Memory B cell (primary cell): ENCODE measurements at places on chromosomes 2 and 18.

DNA sequence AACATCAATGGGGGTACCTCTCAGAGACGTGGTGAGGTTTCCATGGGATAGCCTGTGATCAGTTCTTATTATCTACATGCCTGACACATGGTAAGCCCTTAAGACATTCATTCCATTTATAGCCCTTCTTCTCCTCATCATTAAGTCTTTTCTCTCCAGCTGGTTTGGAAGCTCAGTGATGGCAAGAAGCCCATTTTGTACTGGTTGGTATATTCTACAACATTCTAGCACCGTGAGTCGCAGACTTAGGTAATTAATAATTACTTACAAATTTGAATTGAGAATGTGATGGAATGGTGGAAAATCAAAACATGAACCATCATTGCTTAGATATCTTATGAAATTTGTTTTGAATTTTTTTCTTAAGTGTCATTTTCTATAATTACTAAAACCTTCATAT lies 472.6 kb downstream of the DLGAP1 start:
- DNase-seq: no peak

- no peak for DNase-seq
These were observed 163.1 kb downstream of the TMEM18 start for GRCh38 chr2:513981-514706.

DNA sequence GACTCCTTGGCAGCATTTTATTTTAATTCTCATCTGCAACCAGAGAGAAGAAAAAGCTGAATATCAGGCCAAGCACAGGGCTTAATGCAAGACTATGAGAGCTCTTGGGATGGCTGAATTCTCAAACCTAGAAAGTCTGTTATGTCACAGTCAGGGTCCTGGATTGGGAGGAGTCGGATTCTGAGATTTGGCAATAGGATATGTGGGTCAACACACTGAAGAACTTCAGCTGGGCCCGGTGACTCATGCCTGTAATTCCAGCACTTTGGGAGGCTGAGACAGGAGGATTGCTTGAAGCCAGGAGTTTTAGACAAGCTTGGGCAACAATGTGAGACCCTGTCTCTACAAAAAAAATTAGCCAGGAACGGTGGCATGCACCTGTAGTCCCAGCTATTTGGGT lies 102.4 kb downstream of the COL3A1 start:
- DNase-seq: no peak

GRCh38 chr2:47401789-47402554 lies 984 bp upstream of the MSH2 start:
- no peak for DNase-seq

GRCh38 chr2:176103194-176103593 lies 3.6 kb downstream of the HOXD12 start:
- no peak for DNase-seq

DNA sequence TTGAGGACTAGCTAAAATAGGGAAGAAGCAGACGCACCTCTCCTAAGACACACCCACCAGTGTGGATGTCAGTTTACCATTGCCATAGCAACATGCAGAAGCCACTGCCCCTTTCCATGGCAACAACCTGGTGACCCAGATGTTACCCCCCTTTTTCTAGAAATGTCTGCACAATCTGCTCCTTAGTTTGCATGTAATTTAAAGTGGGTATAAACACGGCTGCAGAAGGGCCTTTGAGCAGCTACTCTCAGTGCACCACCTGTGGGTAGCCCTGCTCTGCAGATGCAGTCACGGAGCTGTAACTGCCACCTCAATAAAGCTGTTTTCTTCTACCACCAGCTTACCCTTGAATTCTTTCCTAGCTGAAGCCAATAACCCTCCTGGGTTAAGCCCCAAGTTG lies 87.1 kb downstream of the FBXO15 start:
- no peak for DNase-seq

DNA sequence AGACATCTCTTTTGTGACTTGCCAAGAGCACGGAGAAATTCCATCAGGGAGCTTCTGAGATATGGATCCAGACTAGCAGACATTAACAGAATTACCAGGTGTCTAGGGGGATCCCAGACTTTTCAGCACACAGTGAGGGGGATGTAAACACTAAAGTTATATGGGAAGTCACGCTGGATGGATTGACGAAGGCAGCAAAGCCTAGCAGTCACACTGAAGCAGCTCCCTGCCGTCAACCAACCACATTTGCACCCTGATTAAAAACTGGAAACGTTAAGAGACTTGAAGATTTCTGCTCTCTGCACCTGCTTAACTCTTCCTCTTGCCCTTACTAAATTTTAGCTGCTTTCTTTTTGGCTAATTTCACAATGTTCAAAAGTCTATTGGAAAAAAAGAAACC lies 62.5 kb upstream of the BCL2L11 start:
- no peak for DNase-seq

DNA sequence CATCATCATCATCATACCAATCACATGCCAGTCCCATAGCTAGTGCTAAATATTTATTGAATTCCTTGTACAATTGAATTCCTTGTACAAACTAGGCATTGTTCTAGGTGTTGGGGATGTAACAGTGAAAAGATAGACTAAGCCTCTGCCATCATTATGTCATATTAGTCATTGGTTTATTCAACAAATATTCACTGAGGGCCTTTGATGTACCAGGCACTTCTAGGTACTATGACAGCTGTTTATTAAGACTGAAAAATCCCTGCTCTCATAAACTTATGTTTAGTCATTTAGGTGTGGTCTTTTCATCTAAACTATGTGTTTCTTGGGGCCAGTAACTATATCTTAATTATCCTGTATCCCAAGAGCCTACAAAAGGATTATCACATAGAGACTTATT lies 412.3 kb upstream of the ETAA1 start:
- no peak for DNase-seq

GRCh38 chr18:75211002-75211621 lies 515 bp downstream of the TSHZ1 start:
- no peak for DNase-seq

DNA sequence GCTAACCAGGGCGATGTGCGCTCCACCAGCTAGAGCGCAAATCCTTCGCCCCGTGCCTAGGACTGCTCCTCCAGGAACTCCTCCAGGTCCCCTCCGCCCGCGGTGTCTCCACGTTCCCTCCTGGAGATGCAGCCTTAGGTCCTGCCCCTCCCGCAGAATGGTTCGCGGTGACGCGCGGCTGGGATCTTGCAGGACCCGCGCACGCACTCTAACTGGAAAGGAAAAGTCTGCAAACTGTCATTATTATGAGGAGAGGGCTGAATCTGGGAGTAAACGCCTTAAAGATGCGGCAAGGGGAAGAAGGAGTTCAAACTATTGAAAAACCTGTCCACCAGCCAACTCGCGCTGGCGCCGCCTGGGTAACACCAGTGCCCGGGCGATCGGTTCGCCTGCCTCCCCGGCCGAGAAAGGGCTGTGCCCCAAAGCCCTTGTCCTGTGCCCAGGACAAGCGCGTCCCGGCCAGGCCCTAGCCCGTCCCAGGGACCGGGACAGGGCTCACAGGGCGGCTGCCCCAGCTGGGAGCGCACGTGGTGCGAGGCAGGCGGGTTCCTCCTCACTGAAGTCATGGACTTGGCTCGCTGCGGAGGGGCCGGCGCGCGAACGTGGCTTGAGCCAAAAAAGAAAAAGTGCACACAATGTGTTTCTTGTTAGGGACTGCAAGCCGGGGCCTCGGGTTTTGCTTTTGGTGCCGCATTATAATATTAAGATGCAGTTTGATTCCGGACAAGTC lies 5.5 kb upstream of the ID2 start:
- DNase-seq: no peak

GRCh38 chr2:207428573-207428972 lies 101.2 kb upstream of the CREB1 start:
- DNase-seq: no peak

- no peak for DNase-seq
These were observed 38.6 kb downstream of the SNORC start for GRCh38 chr2:232908695-232909094.

DNA sequence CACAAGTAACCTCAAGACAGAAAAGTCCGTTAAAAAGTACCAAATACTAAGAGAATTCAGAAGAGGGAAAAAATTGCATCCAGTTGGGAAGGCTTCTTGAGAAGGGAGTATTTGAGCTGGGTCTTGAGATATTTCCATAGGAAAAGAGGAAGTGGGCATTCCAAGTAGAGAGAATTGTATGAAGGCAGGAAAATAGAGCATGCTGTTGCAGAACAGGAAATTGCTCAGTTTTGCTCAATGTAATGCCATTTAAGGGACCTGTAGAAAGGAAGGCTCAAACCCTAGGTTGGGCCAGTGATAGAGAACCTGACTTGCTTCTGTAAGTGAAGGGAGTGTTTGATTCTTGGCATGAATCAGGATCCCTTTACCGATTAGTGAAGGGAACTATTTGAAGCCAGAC lies 1.0 kb upstream of the ZC3H8 start:
- no peak for DNase-seq

DNA sequence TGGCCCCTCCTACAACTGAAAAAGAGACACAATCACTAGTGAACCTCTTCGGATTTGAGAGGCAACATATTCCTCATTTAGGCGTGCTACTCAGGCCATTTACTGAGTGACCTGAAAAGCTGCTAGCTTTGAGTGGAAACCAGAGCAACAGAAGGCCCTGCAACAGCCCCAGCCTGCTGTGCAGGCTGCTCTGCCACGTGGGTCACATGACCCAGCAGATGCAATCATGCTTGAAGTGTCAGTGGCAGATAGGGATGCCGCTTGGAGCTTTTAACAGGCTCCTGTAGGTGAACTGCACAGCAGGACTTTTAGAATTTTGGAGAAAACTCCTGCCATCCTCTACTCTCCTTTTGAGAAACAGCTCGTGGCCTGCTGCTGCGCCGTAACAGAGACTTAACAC lies 578.6 kb upstream of the RAB6C start:
- DNase-seq: no peak

DNA sequence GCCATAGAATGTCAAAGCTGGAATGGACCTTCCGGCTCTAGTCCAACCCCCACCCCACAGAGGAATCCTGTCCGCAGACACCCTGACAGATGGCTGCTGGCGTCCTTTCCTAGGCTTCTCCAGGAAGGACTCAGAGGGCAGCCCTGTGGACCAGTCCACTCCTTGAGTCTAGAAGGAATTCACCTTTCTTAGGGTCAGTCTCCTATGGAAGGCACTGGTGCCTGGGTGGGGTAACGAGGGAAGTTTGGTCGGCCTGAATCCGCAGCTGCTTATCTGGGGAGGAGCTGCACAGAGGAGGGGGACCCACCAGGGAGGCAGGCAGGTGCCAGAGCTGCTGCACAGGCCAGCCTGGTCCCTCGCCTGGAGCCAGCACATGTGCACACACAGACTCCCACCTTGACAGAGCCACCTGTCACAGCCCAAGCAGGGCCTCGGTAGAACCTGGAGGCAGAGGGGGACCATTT lies 2.5 kb downstream of the DNMT3A start:
- DNase-seq: no peak

DNA sequence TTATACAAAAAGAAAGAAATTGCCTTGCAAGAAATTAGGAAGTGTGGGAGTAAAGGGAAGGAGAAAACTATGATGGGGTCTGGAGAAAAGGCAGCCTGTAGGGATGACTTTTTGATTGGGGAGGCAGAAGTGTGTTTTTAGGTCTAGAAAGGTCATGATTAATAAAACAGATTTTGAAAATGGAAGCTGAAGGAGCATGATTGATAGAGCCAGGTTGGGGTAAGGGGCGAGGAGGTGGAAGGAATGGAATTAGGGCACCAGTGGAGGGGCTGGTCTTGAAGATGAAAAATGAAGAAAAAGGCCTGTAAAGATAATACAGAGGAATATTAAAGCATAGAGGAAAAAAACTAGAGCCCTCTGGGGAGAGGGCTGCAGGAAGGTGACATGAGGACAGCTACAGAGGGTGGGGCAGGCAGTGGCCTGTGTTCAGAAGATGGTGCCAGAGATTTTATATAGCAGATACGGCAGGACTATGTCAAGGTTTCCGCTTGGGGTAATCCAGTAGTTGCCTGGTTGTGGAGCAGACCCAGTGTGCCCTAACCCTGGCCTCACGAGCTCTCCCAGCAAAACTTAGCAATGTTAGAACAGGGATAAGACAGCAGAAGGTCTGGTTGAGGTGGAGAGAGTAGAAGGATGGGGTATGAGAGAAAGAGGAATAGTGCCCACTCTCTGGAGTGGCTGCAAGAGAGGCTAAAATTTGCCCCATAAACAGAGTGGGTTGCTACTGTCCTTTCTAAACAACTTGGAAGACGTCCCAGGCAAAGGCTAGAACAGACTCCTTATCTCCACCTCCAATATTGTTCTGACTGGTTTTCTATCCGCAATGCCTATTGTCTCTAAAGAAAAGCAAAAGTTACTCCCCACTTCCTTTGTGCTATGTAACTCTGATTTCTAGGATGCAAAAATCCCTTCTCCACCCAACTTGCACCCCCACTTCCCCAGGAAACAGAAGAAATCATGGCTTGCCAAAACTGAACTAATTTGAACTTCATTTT lies 287.3 kb downstream of the AGPS start:
- no peak for DNase-seq

GRCh38 chr18:50074404-50074803 lies 120.5 kb downstream of the MYO5B start:
- no peak for DNase-seq

GRCh38 chr2:151261977-151262291 lies 271 bp upstream of the RBM43 start:
- DNase-seq: no peak

DNA sequence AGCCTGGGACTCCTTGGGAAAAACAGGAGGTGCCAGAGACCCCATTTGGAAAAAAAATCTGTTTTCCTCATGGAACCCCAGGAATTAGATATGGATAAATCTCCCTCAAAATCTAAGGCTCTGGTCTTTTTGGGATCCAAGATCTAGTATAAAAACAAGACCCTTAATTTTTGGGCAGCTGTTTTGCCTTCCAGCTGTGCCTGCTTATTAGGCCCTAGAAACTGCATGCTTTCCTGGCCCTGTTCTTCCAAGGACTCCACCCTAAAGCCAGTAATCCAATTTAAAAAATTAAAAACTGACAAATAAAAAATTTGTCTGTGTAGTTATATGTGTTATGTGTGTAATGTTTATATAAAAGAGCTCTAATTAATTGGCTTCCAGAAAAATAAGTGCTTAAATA lies 274.6 kb downstream of the STK39 start:
- DNase-seq: no peak

DNA sequence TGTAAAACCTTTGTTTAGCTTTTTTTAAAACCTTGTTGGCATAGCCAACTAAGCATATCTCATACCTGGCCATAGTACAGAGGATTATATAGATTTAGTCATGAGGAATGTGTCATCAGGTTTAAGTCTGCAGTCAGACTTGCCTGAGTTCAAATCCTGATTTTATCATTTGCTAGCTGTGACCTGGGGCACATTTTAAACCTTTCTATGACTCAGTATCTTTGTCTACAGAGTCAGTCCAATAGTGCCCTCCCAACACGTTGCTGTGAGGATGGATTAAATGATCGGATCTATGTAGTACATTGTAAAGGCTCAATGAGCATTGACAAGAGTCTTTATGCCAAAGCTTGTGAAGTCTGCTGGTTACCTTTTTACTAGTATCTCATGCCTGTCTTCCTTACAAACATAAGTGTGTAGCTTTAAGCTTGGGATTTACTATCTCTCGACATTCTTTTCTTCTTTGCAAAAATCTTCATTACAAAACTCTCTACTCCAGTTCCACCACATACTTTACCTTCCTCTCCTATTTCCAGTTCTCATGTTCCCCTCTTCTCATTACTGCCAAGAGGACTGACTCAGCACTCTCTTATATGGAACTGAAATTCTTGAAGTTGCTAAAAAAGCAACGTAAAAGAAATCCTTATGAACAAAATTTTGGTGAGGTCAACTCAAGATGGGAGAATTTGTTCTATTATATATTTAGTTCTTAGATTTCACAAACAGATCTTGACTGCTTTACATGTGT lies 68.1 kb upstream of the RBMS1 start:
- DNase-seq: no peak

GRCh38 chr2:113067681-113068080 lies at the start of gene IL1F10:
Gene IL1F10 (plus strand): TSS chr2:113067970. CDS start chr2:113072739, 4,769 bp downstream.
- no peak for DNase-seq
